ENCODE measurements at places on chromosomes 7 and 10. TPM values are rescaled to one million over a fixed set of nuclear protein-coding genes. Genes with fewer than 3 reads are reported as not detected.

GRCh38 chr7:30931161-30931928, 19.7 kb downstream of the AQP1 start:
- no peak overlapping the region for H3K4me3 ChIP-seq
- no peak for DNase-seq
- no peaks in the 10 kb centered on the region for H3K27me3 ChIP-seq
- peaks cover 2% of the 10 kb centered on the region for H3K4me1 ChIP-seq
- no peaks in the 10 kb centered on the region for H3K36me3 ChIP-seq
- H3K27ac ChIP-seq = peak overlapping the region; percentile 12

DNA sequence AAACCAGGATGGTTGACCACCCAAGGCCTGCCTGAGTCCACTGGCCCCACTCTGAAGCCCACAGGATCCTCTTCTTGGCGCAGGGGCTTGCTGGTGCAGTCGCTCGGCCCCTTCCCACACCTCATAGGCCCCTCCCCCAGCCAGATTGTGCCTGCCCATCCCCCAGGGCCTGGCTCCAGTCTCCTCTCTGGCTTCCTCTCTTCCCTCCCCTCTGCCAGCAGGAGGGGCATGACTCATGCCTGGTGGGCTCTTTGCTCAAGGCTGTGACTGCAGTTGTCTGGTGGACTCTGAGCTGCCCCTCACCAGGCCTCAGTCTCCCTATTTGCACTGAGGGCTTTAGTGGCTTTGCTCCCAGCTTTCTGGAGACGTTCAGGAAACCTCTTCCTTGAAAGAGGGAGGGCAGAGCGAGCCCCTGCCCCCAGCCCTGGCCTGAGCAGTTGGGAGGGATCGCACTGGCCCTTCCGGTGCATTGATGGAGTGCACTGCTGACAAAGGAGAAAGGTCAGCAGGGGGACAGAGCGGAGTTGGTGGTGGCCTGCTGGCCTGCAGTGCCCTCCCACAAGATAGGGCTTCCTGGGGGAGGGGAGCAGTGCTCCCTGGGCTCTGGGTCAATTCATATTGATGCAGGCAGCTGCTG, 60.7 kb downstream of the ZMIZ1 start:
- peak; percentile 70 for DNase-seq
- H3K4me3 ChIP-seq = peak overlapping the region; percentile 79
- H3K27me3 ChIP-seq = no peaks in the 10 kb centered on the region
- no peaks in the 10 kb centered on the region for H3K36me3 ChIP-seq

GRCh38 chr10:667096-667495, 22.4 kb downstream of the DIP2C start:
- H3K4me1 ChIP-seq = peaks cover 38% of the 10 kb centered on the region
- no peak for DNase-seq
- no peaks in the 10 kb centered on the region for H3K36me3 ChIP-seq
- no peaks in the 10 kb centered on the region for H3K27me3 ChIP-seq
- no peak overlapping the region for H3K27ac ChIP-seq
- no peak overlapping the region for H3K4me3 ChIP-seq

DNA sequence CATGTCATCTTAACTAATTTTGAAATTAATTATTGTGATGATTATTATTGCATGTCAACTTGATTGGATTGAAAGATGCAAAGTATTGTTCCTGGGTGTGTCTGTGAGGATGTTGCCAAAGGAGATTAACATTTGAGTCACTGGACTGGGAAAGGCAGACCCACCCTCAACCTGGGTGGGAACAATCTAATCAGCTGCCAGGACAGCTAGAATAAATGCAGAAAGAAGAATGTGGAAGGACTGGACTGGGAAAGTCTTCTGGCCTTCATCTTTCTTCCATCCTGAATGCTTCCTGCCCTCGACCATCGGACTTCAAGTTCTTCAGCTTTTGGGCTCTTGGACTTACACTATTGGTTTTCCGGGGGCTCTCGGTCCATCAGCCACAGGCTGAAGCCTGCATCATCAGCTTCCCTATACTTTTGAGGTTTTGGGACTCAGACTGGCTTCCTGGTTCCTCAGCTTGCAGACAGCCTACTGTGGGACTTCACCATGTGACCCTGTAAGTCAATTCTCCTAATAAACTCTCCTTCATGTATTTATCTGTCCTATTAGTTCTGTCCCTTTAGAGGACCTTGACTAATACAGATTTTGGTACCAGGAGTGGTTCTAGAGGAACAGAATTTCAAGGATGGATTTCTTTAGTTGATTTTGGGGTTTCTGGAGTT, 959.8 kb downstream of the ANKRD7 start:
- H3K27ac ChIP-seq = no peak overlapping the region
- peaks cover 3% of the 10 kb centered on the region for H3K36me3 ChIP-seq
- H3K4me3 ChIP-seq = no peak overlapping the region
- no peak for DNase-seq
- H3K27me3 ChIP-seq = no peaks in the 10 kb centered on the region

DNA sequence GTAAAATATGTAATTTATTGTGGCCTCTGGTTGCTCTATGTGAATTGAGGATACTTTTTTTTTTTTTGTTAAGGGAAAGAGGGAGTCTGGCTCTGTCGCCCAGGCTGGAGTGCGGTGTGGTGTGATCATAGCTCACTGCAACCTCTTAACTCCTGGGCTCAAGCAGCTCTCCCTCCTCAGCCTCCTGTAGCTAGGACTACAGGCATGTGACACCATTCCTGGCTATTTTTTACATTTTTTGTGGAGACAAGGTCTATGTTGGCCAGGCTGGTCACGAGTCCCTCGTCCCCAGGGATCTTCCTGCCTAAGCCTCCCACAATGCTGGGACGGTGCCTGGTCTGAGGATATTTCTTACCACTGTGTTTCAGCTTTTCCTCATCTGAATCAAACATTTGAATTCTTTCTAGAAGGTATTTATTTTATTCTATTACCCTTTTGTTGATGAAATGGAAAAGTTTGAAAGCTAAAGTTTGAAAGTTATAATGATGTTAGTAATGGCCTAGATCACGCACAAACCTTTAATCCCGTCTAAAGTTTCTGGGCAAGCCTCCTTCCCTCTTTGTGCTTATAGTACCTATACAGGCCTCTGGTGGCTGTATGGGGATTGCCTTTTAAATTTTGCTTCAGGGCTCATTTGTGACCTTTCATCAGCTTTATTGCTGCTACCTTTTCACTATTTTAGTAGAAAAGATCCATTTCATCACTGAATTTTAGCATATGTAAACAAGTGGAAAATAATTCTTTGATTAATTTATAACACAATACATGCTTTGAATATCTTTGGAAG, 2.0 kb downstream of the IFRD1 start:
- DNase-seq = no peak
- H3K4me1 ChIP-seq = peaks cover 43% of the 10 kb centered on the region
- H3K4me3 ChIP-seq = peak overlapping the region; percentile 100
- H3K36me3 ChIP-seq = no peaks in the 10 kb centered on the region
- no peaks in the 10 kb centered on the region for H3K27me3 ChIP-seq
- H3K27ac ChIP-seq = peak overlapping the region; percentile 99

- H3K4me1 ChIP-seq = peaks cover 12% of the 10 kb centered on the region
- DNase-seq = no peak
- no peaks in the 10 kb centered on the region for H3K27me3 ChIP-seq
- no peak overlapping the region for H3K4me3 ChIP-seq
- peaks cover 2% of the 10 kb centered on the region for H3K36me3 ChIP-seq
These were observed 54.7 kb upstream of the FIGNL1 start for GRCh38 chr7:50504646-50505546.

GRCh38 chr10:91690996-91691676, 58.3 kb upstream of the PPP1R3C start:
- no peak for DNase-seq
- no peaks in the 10 kb centered on the region for H3K27me3 ChIP-seq
- H3K4me3 ChIP-seq = no peak overlapping the region
- no peaks in the 10 kb centered on the region for H3K36me3 ChIP-seq
- peak overlapping the region; percentile 7 for H3K27ac ChIP-seq
- no peaks in the 10 kb centered on the region for H3K4me1 ChIP-seq

DNA sequence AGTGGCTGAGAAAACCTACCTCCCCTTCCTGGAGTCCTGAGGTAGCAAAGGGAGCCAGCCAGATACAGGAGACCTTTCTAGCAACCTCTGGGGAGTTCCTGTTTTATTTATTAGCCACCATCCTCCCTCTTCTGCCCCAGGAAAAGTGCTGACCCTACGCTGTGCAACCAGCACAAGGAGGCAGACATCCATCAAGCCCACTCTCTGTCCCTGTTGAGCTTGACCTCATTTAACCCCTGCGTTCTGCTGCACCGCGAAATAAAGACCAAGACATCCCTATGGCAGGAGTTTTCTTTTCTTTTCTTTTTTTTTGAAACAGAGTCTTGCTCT, 25.3 kb upstream of the ANKRD2 start:
- H3K36me3 ChIP-seq = no peaks in the 10 kb centered on the region
- DNase-seq = no peak
- peaks cover 53% of the 10 kb centered on the region for H3K4me1 ChIP-seq

GRCh38 chr7:17432793-17433192, 134.3 kb downstream of the AHR start:
- H3K36me3 ChIP-seq = peaks cover 7% of the 10 kb centered on the region
- H3K4me1 ChIP-seq = peaks cover 15% of the 10 kb centered on the region
- no peaks in the 10 kb centered on the region for H3K27me3 ChIP-seq
- no peak for DNase-seq
- no peak overlapping the region for H3K4me3 ChIP-seq

DNA sequence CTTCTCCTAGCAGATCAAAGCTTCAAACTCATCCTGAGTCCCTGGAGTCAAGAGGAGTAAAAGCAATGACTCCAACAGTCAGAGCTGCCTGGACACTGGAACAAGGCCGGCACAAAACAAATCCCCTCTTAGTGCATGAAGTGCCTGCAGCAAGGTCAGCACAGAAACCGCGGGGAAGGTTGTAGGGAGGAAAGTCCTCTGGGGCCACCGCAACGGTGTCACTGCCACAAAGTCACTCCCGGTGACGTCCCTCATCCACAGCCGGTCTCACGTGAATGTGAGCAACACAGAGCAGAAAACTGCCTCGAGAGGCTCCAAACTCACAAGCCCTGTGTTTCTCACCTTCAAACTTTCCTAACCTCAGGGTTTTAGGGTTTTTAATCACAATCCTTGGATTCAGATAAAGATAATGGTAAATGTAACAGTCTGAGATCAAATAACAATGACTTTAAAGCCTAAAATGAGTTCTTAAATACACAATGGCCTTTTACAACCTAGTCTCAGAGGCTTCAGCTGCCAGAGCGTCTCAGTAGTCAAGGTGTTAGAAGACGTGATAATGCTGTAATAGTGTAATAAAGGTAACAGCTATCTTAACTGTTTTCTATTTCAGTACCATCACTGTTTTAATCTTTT, 274.3 kb downstream of the ZMYND11 start:
- H3K36me3 ChIP-seq = peaks cover 35% of the 10 kb centered on the region
- no peaks in the 10 kb centered on the region for H3K27me3 ChIP-seq
- peaks cover 34% of the 10 kb centered on the region for H3K4me1 ChIP-seq
- no peak overlapping the region for H3K27ac ChIP-seq
- H3K4me3 ChIP-seq = no peak overlapping the region

GRCh38 chr7:129993275-129993674, 40.5 kb upstream of the UBE2H start:
- DNase-seq = no peak
- no peak overlapping the region for H3K27ac ChIP-seq
- no peaks in the 10 kb centered on the region for H3K36me3 ChIP-seq
- H3K4me1 ChIP-seq = peaks cover 17% of the 10 kb centered on the region

Gene DUSP5
- 2.4 TPM for total RNA-seq

Gene CUBN
- total RNA-seq = 2.2 TPM

Gene CTAGE4
- total RNA-seq = 0.55 TPM

All from neural crest cell (in vitro differentiated cells).